ENCODE measurements at places on chromosomes 16 and 17.

- DNase-seq: no peak
Observed at GRCh38 chr17:28926366-28926765, 23.5 kb upstream of the DHRS13 start.

DNA sequence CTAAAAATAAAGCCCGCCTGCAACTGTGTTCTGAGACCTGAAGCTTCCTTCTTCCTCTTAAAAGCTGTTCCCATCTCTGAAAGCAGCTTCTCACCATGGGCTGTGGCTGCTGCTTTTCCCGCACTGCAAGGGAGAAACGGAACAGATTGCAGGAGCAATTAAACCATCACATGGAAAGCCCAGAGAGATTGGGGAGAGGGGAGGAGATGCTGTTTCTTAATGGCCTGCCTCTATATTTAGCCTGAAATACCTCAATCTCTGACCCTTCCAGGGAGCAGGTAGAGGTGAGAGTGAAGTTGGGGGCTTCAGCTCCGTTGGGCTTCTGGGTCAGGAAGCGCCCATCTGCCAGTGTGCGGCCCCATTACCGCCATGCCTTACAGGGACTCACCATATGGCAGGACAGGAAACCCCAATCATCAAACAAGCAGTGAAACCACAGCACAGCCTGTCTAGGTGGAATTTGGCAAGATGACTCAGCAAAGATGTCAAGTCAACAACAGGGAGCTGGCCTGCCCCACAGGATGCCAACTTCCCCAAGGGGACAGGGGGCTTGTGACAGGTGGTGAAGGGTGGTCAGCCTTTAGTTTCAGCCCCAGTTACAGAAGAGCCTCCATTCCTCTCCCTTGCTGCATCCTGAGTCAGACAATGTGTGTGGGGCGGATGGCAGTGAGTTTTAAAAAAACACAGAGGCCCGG lies 286.6 kb upstream of the CCL2 start:
- DNase-seq: peak; percentile 17

DNA sequence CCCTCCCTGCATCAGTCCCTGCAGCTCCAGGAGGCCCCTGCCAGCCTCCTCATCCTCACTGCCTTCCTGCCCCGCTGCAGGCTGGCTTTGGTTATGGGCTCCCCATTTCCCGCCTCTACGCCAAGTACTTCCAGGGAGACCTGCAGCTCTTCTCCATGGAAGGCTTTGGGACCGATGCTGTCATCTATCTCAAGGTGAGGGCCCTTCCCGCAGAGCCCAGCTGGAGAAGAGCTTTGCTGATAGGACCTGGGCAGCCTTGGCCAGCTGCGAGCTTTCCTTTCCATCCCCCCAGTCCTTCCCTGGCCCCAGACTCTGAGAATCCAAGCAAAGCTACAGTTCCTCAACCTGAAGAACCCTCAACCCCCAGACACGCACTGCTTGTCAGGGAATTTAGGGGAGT lies 14.1 kb downstream of the PDK2 start:
- no peak for DNase-seq

GRCh38 chr17:77836557-77837041 lies 121.9 kb upstream of the TNRC6C start:
- DNase-seq: peak; percentile 80

GRCh38 chr17:61943117-61943516 lies 15.3 kb upstream of the INTS2 start:
- DNase-seq: no peak
